D341Med (cell line): ENCODE measurements at places on chromosomes 6 and 20.

GRCh38 chr6:168408504-168409136 lies 32.4 kb upstream of the SMOC2 start:
- no peak for DNase-seq

- DNase-seq: no peak
Observed at GRCh38 chr20:38230957-38231526, 29.5 kb downstream of the KIAA1755 start.

DNA sequence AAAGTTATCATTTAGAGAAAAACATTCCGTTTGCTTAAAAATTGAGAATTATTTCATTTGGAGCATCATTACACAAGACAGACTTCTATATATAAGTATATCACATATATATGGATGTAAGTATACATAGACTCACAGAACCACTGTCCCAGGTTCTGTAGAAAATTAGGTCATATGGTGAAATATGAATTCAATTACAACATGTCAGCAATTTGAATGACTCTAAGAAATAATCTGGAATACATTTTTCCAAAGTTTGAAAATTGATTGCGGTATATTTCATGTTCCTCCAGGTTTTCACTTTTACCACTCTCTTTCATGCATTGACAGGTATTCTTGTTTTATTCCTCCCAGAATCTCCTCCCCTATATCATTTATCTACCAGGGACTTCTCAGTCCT lies 892.3 kb downstream of the PHF3 start:
- no peak for DNase-seq

DNA sequence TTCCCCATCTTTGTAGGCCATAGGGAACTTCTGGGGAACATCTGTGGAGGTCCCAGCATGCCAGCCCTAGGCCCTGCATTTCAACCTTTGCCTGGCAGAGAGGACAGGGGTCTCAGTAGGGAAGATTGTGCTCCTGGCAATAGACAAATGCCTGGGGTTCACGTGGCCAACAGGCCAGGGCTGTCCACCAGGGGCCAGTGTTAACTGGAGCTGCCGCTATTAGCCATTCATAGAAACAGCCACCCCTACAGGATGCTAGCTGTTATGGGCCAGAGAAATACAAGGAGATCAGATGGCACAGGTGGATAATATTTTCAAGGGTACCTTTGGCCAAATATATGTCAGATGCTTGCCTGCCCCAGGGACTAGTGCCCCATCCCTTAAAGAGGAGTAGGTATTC lies 932.9 kb downstream of the QKI start:
- no peak for DNase-seq

DNA sequence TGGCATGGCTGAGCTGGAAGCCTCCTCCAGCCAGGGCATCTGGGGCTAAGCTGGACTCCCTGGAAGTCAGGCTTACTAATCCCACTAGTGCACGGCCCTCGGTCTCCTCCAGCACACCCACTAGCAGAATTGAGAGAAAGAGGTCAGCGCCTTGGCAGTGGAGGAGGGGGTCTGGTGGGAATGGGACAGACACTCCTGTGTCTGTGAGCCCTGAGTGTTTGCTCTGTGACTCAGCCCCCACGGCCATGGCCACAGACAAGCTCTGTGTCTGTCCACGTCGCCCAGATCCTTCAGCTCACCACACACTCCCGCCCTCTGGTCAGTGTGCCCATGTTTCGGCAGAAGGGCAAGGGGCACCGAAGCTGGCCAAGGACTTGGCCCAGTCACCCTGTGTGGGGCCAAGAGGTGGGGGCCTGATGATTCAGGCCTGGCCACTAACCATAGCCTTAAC lies 8.8 kb downstream of the MDFI start:
- DNase-seq: no peak

GRCh38 chr6:118371955-118372354 lies 176.1 kb upstream of the PLN start:
- DNase-seq: no peak

- no peak for DNase-seq
Observed at GRCh38 chr6:148892247-148892646, 145.4 kb downstream of the UST start.

GRCh38 chr20:19659448-19659847 lies 98.6 kb upstream of the RIN2 start:
- no peak for DNase-seq

DNA sequence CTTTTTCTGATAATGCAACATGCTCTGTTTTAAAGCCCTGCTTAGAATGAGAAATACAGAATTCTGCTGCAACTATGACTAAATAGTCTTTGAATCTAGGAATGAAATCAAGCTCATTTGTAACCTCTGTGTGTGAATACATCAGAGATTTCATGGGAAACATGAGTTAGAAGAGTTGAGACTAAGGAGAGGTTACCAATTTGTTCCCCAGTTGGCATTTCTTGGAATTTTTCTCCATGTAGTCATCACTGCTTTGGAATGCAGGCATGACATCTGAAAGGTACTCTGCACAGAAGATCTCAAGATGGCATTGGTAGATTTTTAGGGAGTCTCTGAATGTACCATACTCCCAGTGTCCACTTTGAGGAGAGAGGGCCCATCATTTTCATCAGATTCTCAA lies 237.2 kb downstream of the TFAP2A start:
- no peak for DNase-seq

GRCh38 chr20:63543131-63543530 lies 4.4 kb downstream of the SRMS start:
- DNase-seq: no peak

GRCh38 chr6:105510746-105511145 lies 107.9 kb upstream of the PREP start:
- no peak for DNase-seq

GRCh38 chr20:13694420-13695150 lies 55.9 kb upstream of the TASP1 start:
- DNase-seq: no peak

DNA sequence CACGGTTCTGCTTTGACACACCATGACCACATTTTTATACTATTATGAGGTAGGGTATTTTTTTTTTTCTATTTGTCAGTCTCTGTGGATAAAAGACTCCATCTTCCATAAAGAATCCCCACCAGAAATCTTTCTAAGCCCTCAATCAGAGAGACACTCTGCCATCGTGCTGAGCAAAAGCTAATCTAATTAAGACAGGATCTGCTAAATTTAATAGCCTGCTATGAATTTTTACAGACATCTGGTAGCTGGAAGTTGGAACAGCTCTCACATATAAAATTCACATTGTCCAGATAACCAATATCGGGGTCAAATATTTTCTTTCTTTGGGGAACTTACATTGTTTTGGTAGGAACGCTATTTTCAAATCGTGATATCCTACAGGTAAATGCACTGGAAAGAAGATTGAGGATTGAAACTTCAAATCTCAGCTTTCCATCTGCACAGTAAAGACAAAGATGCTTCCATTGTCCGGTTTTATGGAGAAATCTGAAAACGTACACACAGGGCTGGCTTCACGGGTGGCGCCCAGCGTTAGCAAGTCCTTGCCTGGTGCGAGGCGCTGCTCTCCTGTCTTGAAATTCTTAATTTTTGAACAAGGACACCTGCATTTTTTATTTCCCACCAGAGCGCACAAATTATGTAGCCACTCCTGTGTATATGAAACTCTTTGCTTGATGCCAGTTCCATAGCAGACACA lies 573.8 kb upstream of the NOX3 start:
- DNase-seq: no peak

DNA sequence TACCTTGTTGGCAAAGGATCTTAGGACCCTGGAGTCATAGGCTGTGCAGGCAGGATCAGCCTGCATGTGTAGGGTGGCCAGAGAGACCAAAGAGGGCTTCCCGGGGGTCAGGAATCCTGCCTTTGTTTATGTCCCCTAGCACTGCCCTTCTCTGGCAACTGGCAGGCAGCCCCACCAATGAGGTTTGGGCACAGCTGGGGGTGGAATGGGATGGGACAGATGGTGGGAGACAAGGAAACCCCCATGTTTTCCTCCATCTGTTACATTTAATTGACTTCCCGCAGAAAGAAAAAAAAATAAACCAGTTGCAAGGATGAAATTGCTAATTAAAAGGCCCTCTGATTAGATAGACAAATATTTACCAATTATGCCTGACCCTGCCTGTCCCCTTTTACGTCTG lies 27.6 kb downstream of the CD40 start:
- no peak for DNase-seq

GRCh38 chr6:54255886-54256285 lies 52.4 kb upstream of the TINAG start:
- DNase-seq: no peak

DNA sequence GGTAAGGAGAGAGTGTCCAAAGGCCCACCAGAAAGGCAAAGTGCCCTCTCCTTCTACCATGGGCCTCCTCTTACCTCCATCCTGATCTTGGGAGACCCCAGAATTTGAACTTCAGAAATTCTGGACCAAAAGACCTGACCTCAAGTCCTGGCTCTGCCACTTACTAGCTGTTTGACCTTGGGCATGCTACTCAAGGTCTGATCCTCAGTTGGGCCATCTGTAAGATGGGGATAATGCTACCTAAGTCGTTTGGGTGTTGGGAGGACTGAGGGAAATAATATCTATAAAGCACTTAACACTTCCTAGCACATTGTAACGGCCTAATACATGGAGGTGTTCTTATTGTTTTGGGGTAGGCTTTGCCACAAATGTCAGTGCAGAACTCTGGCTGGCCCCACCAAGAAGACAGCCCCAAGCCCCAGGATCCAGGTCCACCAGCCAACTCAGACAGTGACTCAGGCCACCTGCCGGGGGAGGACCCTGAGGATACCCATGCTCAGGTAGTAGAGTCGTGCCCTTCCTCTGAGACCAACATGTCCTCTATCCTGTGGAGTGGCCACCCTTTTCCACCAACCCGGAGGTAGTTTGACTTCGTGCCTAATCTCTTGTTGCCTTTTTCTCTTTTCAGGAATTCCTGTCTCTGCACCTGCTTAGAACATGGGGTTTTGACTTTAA lies 2.7 kb downstream of the PRICKLE4 start:
- no peak for DNase-seq
